Neural progenitor cell (in vitro differentiated cells): ENCODE measurements at places on chromosomes 1 and 21. TPM values are rescaled to one million over a fixed set of nuclear protein-coding genes. Genes with fewer than 3 reads are reported as not detected.
A peak's percentile ranks its signal among the peaks of the same experiment; 100 is the strongest.

- H3K4me3 ChIP-seq = peak within 1 kb of the TSS; percentile 37
- no peak for DNase-seq
- H3K27me3 ChIP-seq = peaks cover 30% of the 10 kb centered on the region
- peaks cover 4% of the 10 kb centered on the region for H3K4me1 ChIP-seq
- H3K36me3 ChIP-seq = no peaks in the 10 kb centered on the region
These were observed at the start of the genes FAM229A and TSSK3 for GRCh38 chr1:32362474-32363313. FAM229A (minus strand) TSS chr1:32362485; CDS start chr1:32362091, 394 bp downstream. TSSK3 (plus strand) TSS chr1:32362539; CDS start chr1:32362702, 163 bp downstream.

GRCh38 chr21:34890724-34891612 is 158.1 kb downstream of the RUNX1 start:
- peaks cover 21% of the 10 kb centered on the region for H3K4me1 ChIP-seq
- peak; percentile 72 for DNase-seq

- peaks cover 5% of the 10 kb centered on the region for H3K36me3 ChIP-seq
- H3K4me3 ChIP-seq = no peak overlapping the region
- no peaks in the 10 kb centered on the region for H3K27me3 ChIP-seq
- no peaks in the 10 kb centered on the region for H3K4me1 ChIP-seq
- peak overlapping the region; percentile 66 for H3K27ac ChIP-seq
These were observed 24.1 kb downstream of the EIF4G3 start for GRCh38 chr1:21152423-21153100.

- H3K27ac ChIP-seq = no peak overlapping the region
- H3K36me3 ChIP-seq = no peaks in the 10 kb centered on the region
- DNase-seq = no peak
- no peaks in the 10 kb centered on the region for H3K27me3 ChIP-seq
These were observed 25.0 kb downstream of the PTPN22 start for GRCh38 chr1:113846391-113847035.

- H3K4me1 ChIP-seq = peaks cover 32% of the 10 kb centered on the region
- H3K36me3 ChIP-seq = no peaks in the 10 kb centered on the region
- no peak for DNase-seq
- H3K27ac ChIP-seq = no peak overlapping the region
- no peaks in the 10 kb centered on the region for H3K27me3 ChIP-seq
- no peak overlapping the region for H3K4me3 ChIP-seq
These were observed 139.1 kb downstream of the BRINP2 start for GRCh38 chr1:177309880-177310279.

DNA sequence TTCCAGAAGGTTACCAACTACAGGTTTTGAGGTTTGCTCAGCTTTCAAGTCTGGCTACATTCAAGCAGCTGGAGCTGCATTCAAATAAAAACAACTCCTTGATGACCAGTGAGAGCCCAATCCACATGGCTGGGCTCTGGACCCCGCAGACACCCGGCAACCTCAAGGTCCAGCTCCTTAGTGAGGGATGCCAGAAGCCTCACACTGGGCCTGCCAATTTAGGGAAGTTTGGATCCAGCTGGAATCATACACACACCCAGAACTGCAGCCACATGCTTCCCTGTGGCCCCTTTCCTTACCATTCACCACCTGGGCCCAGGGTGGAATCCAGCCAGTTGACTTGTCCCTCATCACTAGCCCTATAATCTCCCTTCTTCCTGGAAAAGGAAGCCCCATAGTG is 123.7 kb downstream of the UBE2U start:
- no peaks in the 10 kb centered on the region for H3K27me3 ChIP-seq
- no peak overlapping the region for H3K27ac ChIP-seq
- H3K4me3 ChIP-seq = no peak overlapping the region
- no peaks in the 10 kb centered on the region for H3K36me3 ChIP-seq
- no peaks in the 10 kb centered on the region for H3K4me1 ChIP-seq

- H3K27ac ChIP-seq = no peak overlapping the region
- H3K4me1 ChIP-seq = peaks cover 8% of the 10 kb centered on the region
- no peaks in the 10 kb centered on the region for H3K27me3 ChIP-seq
- no peak for DNase-seq
- no peak overlapping the region for H3K4me3 ChIP-seq
- no peaks in the 10 kb centered on the region for H3K36me3 ChIP-seq
These were observed 17.1 kb upstream of the SPSB1 start for GRCh38 chr1:9275567-9276034.

GRCh38 chr1:64482720-64483119 is 12.8 kb downstream of the CACHD1 start:
- H3K4me1 ChIP-seq = peaks cover 45% of the 10 kb centered on the region
- H3K4me3 ChIP-seq = no peak overlapping the region
- H3K27ac ChIP-seq = no peak overlapping the region
- DNase-seq = no peak

GRCh38 chr1:15155191-15155590 is 1.6 kb downstream of the TMEM51 start:
- no peak overlapping the region for H3K27ac ChIP-seq
- peaks cover 19% of the 10 kb centered on the region for H3K4me1 ChIP-seq
- no peak overlapping the region for H3K4me3 ChIP-seq
- no peak for DNase-seq
- H3K27me3 ChIP-seq = peaks cover 53% of the 10 kb centered on the region

GRCh38 chr1:200381256-200381984 is 28.4 kb downstream of the ZNF281 start:
- H3K27me3 ChIP-seq = no peaks in the 10 kb centered on the region
- H3K4me3 ChIP-seq = no peak overlapping the region
- no peaks in the 10 kb centered on the region for H3K4me1 ChIP-seq
- H3K36me3 ChIP-seq = no peaks in the 10 kb centered on the region
- no peak for DNase-seq
- H3K27ac ChIP-seq = no peak overlapping the region

GRCh38 chr1:51421964-51422363 is 91.6 kb upstream of the TTC39A start:
- H3K36me3 ChIP-seq = no peaks in the 10 kb centered on the region
- H3K4me3 ChIP-seq = peak overlapping the region; percentile 44
- H3K4me1 ChIP-seq = peaks cover 28% of the 10 kb centered on the region
- no peaks in the 10 kb centered on the region for H3K27me3 ChIP-seq
- no peak overlapping the region for H3K27ac ChIP-seq
- peak; percentile 73 for DNase-seq

DNA sequence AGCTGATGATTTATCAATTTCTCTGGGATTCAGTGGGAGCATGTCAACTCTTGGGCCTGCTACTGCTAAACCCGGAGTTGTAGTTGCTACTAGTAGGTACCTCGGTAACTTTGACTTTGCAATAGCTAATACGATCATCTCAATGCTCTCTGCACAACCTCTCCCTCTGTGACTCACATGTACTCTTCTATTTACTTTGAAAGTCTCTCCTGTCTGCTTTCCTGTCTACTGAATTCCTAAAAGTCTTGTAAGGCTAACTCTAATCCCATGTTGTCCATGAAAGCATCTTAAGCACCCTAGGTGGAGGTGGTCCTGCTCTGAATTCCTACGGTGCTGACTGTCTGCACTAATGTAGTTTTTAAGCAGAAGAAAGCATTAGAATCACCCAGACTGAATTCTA is 29.3 kb downstream of the SLC9C2 start:
- no peak overlapping the region for H3K4me3 ChIP-seq
- no peak overlapping the region for H3K27ac ChIP-seq
- no peaks in the 10 kb centered on the region for H3K36me3 ChIP-seq
- H3K4me1 ChIP-seq = peaks cover 7% of the 10 kb centered on the region
- no peak for DNase-seq

GRCh38 chr1:168234846-168235547 is 9.2 kb downstream of the SFT2D2 start:
- H3K27ac ChIP-seq = no peak overlapping the region
- no peaks in the 10 kb centered on the region for H3K36me3 ChIP-seq
- DNase-seq = peak; percentile 59
- H3K4me1 ChIP-seq = no peaks in the 10 kb centered on the region
- no peak overlapping the region for H3K4me3 ChIP-seq

DNA sequence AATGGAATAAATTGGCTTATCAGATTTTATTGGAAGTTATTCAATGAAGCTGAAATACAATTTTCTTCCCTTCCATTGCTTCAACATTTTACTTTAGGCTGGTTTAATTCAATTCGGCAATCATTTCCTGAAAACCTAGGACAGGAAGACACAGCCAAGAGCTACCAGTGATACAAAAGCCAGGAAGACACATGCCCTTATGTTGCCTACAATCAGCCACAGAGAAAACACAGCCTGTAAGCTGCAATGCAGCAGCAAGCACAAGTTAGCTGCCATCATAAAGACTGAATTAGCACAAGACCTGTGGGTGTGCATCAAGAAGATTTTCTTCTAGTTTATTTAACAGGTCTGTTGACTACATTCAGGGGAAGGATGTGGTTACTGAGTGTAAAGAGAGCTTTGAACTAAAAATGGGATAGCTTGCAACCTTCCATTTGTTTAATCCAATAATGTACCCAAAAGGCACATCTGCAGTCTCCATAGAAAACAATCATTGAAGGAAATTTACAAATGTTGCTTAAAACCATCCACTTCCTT is 193.8 kb downstream of the KCNH1 start:
- no peak overlapping the region for H3K27ac ChIP-seq
- peaks cover 7% of the 10 kb centered on the region for H3K4me1 ChIP-seq
- H3K27me3 ChIP-seq = no peaks in the 10 kb centered on the region

DNA sequence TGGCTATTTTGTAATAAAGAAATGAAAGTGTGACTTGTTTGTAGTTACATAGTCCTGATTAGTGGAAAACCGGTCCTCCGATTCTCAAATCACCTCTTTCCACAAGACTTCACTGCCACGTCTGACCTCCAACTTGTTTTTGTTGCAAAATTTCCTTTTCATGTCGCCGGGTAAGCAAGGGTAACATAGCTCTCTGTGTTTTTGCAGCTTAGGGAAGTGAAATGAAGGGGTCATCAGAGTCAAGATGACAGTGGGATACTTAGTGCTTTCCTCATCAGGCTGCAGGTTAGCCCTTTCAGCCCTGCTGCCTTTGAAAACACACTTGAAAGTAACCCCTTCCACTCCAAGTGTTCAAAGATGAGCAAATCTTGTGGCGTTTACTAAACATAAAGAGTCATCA is 217.9 kb downstream of the USP25 start:
- DNase-seq = no peak
- no peaks in the 10 kb centered on the region for H3K27me3 ChIP-seq
- no peak overlapping the region for H3K27ac ChIP-seq
- no peaks in the 10 kb centered on the region for H3K36me3 ChIP-seq

- H3K4me1 ChIP-seq = peaks cover 25% of the 10 kb centered on the region
- no peak overlapping the region for H3K27ac ChIP-seq
- no peak overlapping the region for H3K4me3 ChIP-seq
These were observed 14.5 kb downstream of the PLEKHO1 start for GRCh38 chr1:150164224-150164623.

- H3K4me1 ChIP-seq = peaks cover 10% of the 10 kb centered on the region
- no peak overlapping the region for H3K4me3 ChIP-seq
- H3K36me3 ChIP-seq = no peaks in the 10 kb centered on the region
- no peak overlapping the region for H3K27ac ChIP-seq
- DNase-seq = no peak
These were observed 12.4 kb downstream of the KCNA10 start for GRCh38 chr1:110506541-110506940.

DNA sequence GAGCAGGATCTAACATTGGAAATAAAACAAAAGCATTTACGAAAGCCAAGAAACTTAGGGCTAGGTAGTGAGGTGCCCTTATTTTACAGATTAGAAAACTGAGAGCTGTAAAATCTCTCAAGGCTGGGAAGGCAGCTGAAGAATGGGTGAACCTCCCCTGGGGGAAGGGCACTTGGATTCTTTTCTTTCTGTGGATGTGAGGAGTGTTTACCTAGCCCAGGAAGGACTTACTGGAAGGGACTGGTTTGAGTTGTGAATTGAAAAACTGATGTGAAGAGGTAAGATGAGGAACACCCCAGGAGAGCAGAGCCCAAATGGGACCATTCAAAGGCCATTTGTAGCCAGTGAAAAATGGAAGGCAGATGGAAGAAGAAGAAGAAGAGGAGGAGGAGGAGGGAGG is 74.7 kb upstream of the NGF start:
- no peak overlapping the region for H3K27ac ChIP-seq
- no peak overlapping the region for H3K4me3 ChIP-seq
- no peaks in the 10 kb centered on the region for H3K27me3 ChIP-seq
- peaks cover 5% of the 10 kb centered on the region for H3K4me1 ChIP-seq
- DNase-seq = no peak

GRCh38 chr1:230425252-230426091 is 660 bp downstream of the PGBD5 start:
- peak overlapping the region; percentile 64 for H3K4me3 ChIP-seq
- peak; percentile 56 for DNase-seq
- no peak overlapping the region for H3K27ac ChIP-seq
- peaks cover 56% of the 10 kb centered on the region for H3K4me1 ChIP-seq
- no peaks in the 10 kb centered on the region for H3K36me3 ChIP-seq

GRCh38 chr1:234621657-234622335 is 11.8 kb upstream of the IRF2BP2 start:
- DNase-seq = no peak
- H3K27ac ChIP-seq = no peak overlapping the region
- no peaks in the 10 kb centered on the region for H3K27me3 ChIP-seq
- no peak overlapping the region for H3K4me3 ChIP-seq
- peaks cover 22% of the 10 kb centered on the region for H3K4me1 ChIP-seq
- H3K36me3 ChIP-seq = no peaks in the 10 kb centered on the region

DNA sequence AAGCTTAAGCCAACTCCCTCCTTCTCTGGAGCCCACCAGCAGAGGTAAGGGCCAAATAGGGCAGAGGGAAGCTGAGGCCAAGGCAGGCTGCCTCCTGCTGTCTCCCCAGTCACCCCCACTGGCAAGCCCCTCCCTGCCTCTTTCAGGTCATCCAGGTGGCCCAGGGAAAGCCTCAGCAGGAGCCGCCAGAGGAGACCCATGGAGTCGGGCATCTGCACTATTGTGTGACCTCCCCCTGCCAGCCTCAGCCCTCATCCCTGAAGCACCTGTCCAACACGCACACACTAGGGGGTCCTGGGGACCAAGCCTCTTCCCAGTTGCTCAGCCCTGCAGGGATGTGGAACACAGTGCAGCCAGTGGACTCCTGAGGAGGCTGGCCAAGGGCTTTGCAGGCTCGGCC is 5.3 kb upstream of the NAXE start:
- no peaks in the 10 kb centered on the region for H3K27me3 ChIP-seq
- no peaks in the 10 kb centered on the region for H3K36me3 ChIP-seq
- H3K4me3 ChIP-seq = no peak overlapping the region
- no peaks in the 10 kb centered on the region for H3K4me1 ChIP-seq

DNA sequence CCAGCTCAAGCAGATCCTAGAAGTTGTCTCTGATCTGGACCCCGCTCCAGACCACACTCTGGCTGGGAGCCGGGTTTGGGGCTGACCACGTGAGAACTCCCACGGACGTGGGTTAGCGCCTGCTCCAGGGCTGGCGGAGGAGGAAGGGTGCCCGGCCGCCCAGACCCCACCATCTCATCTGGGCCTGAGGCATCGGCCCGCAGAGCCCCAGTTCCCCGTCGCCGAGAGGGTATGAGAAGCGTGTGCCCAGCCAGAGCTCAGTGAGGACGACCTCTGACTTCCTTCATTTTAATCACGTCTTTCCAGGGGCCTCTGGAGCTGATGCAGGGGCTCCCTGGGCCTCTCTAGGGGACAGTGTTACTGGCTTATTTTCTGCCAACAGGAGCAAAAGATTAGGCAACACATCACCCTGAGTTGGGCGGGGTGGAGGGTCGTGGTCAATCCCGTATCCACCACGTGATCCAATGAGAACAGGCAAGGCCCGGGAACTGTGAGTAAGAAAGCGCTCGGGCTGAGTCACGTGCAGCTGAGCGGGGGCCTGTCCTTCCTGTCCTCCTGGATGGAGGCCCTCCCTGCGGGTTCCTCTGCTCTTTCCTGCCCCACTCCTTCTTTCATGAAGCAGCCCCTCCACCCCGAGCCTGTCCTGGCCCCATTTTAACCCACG is 81.1 kb downstream of the SIK1 start:
- no peak for DNase-seq
- H3K27ac ChIP-seq = no peak overlapping the region
- H3K27me3 ChIP-seq = no peaks in the 10 kb centered on the region
- no peaks in the 10 kb centered on the region for H3K36me3 ChIP-seq

CHAF1B gene
- total RNA-seq = 19.4 and 26.1 TPM in 2 replicates

MYBPH gene
- not detected in 2 replicates for total RNA-seq

TNFRSF9 gene
- not detected in 2 replicates for total RNA-seq

ZNF648 gene
- total RNA-seq = 1.5 and 2.0 TPM in 2 replicates

RPL5 gene
- total RNA-seq = 3,057 and 3,732 TPM in 2 replicates
